ENCODE measurements at places on chromosomes 16 and 17.

DNA sequence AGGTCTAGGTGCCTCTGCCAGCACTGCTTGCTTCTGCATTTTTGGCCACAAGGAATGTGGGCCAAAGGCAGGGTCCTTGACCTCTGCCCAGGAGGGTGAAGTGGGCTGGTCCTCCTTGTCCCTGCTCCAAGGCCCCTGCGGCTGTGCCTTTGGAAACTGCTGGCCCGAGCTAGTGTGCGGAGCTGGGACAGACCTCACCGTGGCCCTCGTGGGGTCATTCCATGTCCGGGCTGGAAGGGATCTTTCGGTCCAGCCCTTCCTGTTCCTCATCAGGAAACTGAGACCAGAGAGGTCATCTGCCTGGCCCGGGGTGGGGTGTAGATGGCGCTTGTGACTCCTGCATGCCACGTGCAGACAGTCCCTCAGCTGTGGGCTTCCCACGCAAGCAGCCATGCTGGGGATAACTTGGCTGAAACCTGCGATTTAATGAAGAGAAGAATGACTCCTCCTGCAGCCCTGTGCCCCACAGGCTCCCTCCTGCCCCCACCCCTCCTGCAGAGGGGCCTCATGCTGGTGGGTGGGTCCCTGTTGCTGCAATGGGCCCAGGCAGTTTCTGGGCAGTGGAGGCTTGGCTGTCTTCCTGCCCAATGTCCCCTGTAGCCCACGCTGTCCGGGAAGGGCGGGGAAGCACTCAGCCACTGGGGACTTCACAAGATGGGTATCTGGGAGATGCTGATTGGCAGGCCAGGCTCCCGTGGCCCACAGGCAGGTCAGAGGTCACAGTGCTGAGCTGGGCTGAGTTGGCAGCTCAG lies 245.2 kb downstream of the SEC14L1 start:
- DNase-seq = no peak

DNA sequence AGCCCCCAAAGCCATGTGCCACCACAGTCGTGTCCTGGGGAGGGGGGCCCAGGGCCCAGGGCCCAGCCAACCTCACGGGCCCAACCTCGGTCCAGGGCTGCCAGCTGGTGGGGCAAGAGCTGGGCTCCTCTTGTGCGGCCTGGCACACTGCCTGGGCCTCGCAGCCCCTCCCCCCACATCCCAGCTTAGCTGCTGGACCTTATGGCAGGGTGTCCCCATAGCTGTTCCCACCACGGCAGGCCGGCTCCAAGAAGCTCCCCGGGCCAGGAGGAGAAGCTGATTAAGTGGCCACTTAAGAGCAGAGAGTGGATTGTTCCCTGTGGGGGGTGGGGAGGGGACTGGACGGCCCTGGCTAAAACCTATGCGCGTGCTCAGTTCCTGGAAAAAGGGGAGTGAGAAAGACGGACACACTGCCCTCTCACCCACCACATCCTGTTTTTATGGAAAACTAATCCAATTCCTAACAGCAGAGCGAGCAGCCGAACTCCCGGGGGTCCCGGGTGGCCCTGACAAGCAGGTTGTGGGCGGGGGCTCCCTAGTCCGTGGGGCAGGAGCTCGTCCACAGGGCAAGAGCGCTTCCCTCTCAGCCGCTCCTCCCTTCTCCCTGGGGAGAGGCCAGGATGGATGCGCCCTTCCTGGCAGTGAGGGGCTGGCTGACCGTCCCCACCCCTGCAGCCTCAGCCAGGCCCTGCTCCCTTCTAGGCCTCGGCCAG lies 16.8 kb downstream of the PIEZO1 start:
- peak; percentile 49 for DNase-seq

DNA sequence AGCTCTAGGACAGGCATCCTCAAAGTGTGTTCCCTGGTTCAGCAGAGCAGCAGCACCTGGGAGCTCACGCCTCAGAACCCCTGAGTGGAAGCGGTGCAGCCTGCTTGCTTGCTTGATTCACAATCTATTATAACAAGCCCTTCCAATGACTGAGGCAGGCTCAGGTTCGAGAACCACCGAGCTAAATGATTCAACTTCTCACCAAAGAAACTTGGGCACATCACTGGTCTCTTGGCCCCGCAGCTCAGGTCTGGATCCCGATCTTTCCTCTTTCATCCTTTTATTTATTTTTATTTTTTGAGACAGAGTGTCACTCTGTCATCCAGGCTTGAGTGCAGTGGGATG lies 24.5 kb downstream of the CLUH start:
- DNase-seq = no peak

DNA sequence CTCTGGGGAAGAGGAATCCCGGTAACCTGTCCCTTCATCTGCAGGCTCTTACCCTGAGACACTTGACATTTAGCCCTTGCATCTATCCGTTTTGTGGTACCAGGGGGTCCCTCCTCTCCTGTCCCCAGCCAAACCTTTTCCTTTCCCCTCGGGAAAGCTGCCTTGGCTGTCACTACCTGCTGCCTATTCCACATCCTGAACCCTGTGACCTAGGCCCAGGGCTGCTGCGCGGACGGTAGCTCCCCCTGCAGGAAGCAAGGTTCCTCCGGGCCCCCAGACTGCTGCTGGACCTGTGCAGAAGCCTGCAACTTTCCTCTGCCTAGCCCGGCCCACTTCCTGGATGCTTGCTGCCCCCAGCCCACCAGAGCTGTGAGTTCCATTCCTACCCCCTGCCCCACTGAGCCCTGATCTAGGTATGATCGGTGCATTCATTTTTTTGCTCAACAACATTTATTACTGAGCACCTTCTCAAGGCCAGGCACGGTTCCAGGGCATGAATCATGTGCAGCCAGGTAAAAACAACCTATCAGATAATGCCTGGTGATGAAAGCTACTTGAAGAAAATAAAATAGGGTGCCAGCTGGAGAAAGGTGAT lies 10.5 kb upstream of the ALDOA start:
- peak; percentile 64 for DNase-seq

GRCh38 chr17:77107506-77108433 lies 33.0 kb upstream of the SEC14L1 start:
- no peak for DNase-seq

DNA sequence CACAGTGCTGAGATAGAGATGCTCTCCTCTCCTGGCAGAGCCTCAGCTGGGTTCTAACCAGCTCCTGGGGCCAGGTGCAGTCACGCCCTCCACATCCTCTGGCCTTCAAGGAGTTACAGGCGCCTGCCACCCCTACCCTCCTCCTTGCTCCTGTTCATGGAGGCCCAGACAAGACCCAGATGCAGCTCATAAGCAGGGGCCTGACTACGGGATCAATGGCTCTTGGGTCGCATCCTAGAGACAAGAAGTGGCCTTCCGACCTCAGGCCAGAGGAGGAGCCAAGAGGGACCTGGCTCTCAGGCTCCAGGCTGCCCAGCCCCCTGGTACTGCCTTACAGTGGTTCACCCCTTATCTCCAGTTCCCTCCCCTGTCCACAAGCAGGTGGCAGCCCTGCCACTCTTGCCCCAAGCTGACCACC lies 23.0 kb downstream of the ARHGAP27 start:
- no peak for DNase-seq

DNA sequence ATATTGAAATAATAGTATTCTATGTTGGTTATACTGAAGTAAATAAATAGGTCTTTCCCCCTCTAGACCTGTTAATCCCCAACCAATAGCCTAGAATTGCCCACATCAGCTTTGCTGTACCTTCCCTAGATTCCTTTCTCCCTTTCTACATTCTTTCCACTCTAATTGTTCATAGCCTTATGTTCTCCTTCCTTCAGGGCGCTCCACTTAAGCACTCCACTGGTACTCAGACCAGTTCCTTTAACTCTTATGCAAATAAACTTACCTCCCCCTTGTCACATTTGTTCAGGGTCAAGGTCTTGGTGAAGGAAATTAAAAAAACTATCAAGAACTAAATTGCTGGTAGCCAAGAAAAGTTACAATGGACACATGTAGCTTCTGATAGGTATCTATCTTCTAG lies 294.8 kb downstream of the UTP18 start:
- no peak for DNase-seq

- DNase-seq = peak; percentile 47
Observed at GRCh38 chr17:48610282-48611211, at the start of gene HOXB7. Gene HOXB7, minus strand, starts transcription at chr17:48611017. Its CDS starts 99 bp downstream, at chr17:48610918.

GRCh38 chr17:27593232-27593856 lies 37.6 kb upstream of the LGALS9 start:
- DNase-seq = no peak

GRCh38 chr16:10964891-10965326 lies 20.5 kb downstream of the CLEC16A start:
- no peak for DNase-seq
